ENCODE measurements at places on chromosomes 6 and 20. TPM values are rescaled to one million over a fixed set of nuclear protein-coding genes. Genes with fewer than 3 reads are reported as not detected.

GRCh38 chr6:106977246-106977645 is 2.7 kb upstream of the CD24 start:
- DNase-seq, result no peak

DNA sequence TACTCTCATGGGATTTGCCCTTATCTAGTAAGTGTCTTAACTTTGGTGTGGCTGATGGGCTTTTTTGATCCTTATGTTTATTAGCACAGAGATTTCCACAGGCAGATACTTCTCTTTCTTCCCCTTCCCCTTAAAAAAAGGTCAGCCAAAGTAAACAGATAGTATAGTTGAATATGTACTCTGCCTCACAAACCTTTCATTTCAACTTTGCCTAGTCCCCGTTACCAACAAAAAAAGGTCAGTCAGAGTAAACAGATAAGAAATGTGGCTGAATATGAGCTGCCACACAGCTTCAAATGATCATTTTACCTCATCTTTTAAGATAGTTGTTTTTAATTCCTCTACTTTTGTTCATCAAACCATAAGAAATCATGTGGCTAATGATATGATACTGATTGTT is 34.1 kb upstream of the SLC35D3 start:
- DNase-seq, result no peak

Gene CALHM4
- not detected for total RNA-seq

Gene MEI4
- total RNA-seq, result 0.12 TPM

Data from aorta (tissue), 5 donors.